ENCODE measurements at places on chromosomes 12 and 14. TPM values are rescaled to one million over a fixed set of nuclear protein-coding genes. Genes with fewer than 3 reads are reported as not detected.

Gene SPTB
- 0.09 TPM for total RNA-seq

Gene KRT5
- not detected for total RNA-seq

Gene FAR2
- total RNA-seq = 2.2 TPM

Gene LIN7A
- not detected for total RNA-seq

Gene PTGDR
- total RNA-seq = 1.8 TPM
